ENCODE measurements at places on chromosomes 12 and 14. TPM values are rescaled to one million over a fixed set of nuclear protein-coding genes. Genes with fewer than 3 reads are reported as not detected.

The SDR9C7 gene
- not detected for total RNA-seq

The TGM1 gene
- total RNA-seq: 0.33 TPM

The TDRD9 gene
- 2.2 TPM for total RNA-seq

The ZNF219 gene
- 29.5 TPM for total RNA-seq

DNA sequence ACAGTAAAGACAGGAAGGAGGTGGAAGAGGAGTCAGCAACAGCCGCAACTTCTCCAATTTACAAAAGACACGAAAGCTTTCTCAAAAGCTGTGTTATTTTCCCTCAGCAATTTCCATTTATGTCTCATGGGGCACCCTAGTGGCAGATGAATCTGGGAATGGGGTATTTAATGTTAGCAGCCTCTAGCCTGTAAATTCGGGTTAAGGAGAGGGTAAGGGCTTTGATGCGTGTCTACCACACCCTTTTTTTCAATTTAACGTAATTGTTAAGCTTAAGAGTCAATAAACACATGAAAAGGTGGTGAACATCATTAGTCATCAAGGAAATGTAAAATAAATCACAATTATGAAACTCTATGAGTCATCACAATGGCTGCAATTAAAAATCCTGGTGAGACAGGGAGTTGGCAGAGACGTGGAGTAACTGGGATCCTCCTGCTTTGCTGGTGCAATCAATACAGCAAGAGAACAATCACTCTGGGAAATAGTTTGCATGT is 986.4 kb downstream of the AACS start:
- DNase-seq: no peak

DNA sequence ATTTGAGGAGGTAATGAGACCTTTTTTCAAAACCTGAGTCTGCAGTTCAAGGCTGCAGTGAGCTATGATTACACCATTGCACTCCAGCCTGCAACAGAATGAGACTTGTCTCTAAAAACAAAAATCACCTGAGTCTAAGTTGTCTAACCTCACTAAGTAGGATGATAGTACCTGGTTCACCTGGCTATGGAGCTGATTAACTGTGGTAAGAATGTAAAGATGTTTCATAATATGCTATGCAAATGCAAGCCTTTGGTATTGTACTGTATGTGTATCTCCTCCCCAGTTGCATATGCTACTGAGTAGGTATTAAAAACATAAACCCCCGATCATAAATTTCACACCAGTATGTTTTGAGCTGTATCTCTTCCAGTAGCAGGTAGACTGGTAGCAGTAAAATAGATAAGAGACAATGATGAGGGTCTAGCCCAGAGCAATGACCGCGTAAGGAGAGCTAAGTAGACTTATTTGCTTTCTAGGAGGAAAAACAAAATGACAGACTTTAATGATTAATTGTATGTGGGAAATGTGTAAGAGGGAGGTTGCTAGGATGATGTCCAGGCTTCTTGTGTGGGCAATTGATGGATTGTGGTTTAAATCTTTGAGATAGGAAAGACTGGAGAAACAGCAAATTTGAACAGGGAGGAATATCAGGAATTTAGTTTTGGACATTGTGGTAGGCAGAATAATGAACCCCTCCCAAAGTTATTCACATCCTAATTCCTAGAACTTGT is 41.6 kb upstream of the EGLN3 start:
- no peak for DNase-seq

DNA sequence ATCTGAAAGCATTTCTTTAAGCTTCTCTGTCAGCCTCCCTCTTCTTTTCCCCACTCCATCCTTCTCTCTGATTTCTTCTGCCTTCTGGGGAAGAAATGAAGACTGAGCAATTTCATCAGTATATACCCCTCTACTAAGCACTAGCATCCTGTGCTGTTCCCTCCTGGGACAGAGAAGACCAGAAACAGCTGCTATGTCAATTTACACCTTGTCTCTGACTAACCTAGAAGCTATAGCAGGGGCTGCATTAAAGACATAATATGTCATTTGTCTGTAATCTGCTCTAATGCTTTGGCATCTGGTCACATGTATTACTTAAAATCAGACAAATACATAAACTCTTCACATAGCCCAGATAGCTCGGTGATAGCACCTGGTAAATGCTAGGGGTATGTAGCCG is 296.9 kb downstream of the PAWR start:
- no peak for DNase-seq

GRCh38 chr12:1551496-1551895 is 42.9 kb downstream of the FBXL14 start:
- DNase-seq: no peak

DNA sequence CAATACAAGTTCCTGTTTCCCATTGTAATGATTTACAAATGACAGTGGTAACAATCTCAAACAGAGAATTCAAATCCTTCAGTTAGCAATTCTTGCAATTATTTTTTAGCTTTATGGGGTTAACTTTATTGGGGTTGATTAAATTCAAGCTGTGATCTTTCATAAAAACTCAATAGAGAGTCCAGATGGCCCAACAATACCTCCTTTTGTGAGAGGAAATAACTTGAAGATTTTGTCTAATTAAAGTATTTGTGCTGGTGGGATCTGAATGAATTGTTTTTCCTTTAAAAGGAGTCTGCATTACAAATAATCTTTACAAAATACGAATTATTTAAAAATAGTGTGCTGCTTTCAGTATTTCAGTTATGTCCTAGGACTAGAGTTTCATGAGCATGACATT is 4.4 kb upstream of the ARHGAP5 start:
- DNase-seq: no peak

- no peak for DNase-seq
Observed at GRCh38 chr14:21924479-21924878, 250.9 kb upstream of the OR4E1 start.

GRCh38 chr12:49137476-49137875 is 6.3 kb upstream of the TUBA1B start:
- DNase-seq: no peak
